ENCODE measurements at places on chromosomes 3 and 15. TPM values are rescaled to one million over a fixed set of nuclear protein-coding genes. Genes with fewer than 3 reads are reported as not detected.

Gene ASB14
- total RNA-seq, result not detected

Gene MAGEL2
- total RNA-seq, result 0.16 TPM

Gene GOLGB1
- 95.4 TPM for total RNA-seq

Gene MANF
- 34.2 TPM for total RNA-seq

Gene PRR23E
- total RNA-seq, result not detected

Gene CLRN1
- total RNA-seq, result not detected

Gene CD200
- total RNA-seq, result 4.8 TPM

Gene IDH2
- total RNA-seq, result 29.9 TPM

Gene IL12A
- total RNA-seq, result not detected

Gene CLDN16
- not detected for total RNA-seq

Gene OIP5
- total RNA-seq, result 0.33 TPM

Gene TMCO5A
- total RNA-seq, result not detected

Gene MAGI1
- total RNA-seq, result 94.4 TPM

Gene ZNF502
- total RNA-seq, result 4.6 TPM

Gene TMEM212
- not detected for total RNA-seq

Gene SMAD6
- 22.6 TPM for total RNA-seq

Gene SNURF
- total RNA-seq, result 12.1 TPM

Gene SLC28A2
- not detected for total RNA-seq

Gene WNT5A
- 7.0 TPM for total RNA-seq

Gene ROBO1
- 50.7 TPM for total RNA-seq

Gene PLS1
- 1.6 TPM for total RNA-seq

Gene RTP4
- 7.2 TPM for total RNA-seq

Gene CHRD
- 12.1 TPM for total RNA-seq

Gene THUMPD3
- 36.4 TPM for total RNA-seq

Gene HHATL
- total RNA-seq, result 1.6 TPM

All from breast epithelium (tissue), 4 donors.